Hematopoietic multipotent progenitor cell treated with erythropoietin and hydrocortisone succinate and interleukin-3 and kit ligand, for 17 days (in vitro differentiated cells): ENCODE measurements at places on chromosomes 7 and 10.

- no peak for DNase-seq
These were observed 23.3 kb upstream of the ZNF273 start for GRCh38 chr7:64879800-64880199.

- DNase-seq = no peak
These were observed 689.7 kb upstream of the PHF14 start for GRCh38 chr7:10284001-10284400.

- DNase-seq = no peak
These were observed 404.5 kb downstream of the ADRA2A start for GRCh38 chr10:111481261-111481826.

DNA sequence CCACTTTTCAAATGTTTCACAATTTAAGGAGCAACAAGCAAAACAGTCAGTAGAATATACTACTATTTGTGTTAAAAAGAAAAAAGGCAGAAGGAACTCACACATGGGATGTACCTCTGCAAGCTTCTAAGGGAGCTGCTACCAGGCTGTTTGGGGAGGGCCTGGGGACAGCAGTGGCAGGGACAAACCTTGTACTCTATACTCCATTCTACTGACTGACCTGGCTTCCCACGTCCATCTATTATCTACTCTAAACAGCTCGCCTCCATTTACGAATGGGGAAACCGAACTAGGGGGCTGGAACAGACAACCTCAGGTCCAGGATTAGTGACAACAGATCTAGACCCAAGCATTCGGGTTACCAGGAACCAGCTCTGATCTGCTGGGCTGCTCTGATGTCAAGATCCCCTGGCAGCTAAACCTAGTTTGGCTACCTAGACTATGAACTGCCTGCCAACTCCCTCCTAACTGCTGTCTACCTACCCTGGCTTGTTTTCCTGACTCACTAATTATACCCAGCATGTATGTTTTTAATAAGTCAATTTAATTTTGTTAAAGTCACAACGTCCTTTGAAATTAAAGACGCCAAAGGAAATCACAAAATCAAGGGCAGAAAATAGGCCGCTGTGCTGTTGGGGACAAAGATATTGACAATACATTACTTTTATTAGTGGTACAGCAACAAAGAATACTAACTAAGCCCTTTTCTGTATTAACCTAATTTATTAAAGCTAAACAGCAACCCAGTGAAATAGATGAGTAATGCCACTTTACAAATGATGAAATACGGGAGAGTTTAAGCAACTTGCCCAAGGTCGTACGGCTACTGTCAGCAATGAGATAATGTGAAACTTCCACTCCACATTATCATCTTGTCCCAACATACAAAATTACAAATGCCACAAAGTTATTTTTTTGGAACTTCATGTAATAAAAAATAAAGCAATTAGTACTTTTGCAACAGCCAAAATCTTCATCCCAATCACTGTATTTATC lies 5.3 kb downstream of the PSAP start:
- no peak for DNase-seq

DNA sequence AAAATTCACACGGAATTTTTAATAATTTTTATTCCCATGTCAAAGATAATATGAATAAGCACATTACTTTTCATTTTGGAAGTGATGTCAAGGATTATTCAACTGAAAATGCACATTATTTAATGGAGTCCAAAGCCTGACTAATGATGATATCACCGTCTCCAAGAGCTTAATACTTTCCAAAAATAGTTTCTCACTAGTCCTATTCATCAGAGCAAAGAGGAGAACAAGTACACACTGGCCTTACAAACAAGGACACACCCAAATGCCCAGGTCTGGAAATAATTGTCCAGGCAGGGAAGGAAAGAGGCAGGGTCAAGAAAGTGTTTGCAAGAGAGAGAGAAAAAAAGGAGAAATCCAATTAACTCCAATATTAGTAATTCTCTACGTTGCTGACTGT lies 216.8 kb upstream of the CCDC6 start:
- DNase-seq = no peak

DNA sequence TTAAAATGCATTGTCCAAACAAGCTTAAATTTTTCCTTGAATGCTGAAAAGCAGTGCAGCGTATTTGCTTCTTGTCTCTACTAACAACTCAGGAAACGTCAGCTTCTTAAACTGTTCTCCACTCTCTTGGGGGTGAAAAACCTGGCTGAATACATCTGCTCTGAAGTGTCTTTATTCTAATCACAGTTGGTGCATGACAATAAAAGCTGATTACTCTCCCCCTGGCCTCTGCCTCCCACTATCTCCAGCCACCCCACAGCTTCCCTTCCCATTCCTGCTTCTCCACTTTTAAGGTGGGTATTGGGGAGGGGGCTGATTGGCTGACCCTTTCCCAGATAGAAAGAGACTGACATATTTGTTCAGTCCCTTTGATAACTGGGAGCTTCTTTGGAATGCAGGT lies 456.0 kb downstream of the SORCS1 start:
- DNase-seq = no peak

DNA sequence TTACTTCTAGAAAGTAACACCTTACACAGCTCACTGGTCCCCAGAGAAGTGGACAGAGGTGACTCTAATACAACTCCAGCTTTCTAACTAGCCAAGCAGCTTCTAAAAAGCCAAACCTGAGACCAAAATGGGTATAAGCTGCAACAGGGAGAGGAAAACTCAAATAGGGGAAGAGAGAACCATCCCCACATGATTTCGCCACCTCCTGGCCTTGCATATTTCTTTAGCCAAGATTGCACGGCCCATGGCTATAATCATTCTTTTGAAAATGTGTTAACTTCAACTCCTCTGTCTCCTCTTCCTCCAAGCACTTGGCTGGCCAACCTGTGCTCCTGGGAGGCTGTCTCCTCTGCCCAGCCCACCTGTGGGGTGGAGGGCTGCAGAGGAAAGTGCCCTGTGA lies 28.7 kb downstream of the NUP42 start:
- no peak for DNase-seq

GRCh38 chr10:71569775-71570588 lies 149.6 kb downstream of the C10orf105 start:
- peak; percentile 79 for DNase-seq

DNA sequence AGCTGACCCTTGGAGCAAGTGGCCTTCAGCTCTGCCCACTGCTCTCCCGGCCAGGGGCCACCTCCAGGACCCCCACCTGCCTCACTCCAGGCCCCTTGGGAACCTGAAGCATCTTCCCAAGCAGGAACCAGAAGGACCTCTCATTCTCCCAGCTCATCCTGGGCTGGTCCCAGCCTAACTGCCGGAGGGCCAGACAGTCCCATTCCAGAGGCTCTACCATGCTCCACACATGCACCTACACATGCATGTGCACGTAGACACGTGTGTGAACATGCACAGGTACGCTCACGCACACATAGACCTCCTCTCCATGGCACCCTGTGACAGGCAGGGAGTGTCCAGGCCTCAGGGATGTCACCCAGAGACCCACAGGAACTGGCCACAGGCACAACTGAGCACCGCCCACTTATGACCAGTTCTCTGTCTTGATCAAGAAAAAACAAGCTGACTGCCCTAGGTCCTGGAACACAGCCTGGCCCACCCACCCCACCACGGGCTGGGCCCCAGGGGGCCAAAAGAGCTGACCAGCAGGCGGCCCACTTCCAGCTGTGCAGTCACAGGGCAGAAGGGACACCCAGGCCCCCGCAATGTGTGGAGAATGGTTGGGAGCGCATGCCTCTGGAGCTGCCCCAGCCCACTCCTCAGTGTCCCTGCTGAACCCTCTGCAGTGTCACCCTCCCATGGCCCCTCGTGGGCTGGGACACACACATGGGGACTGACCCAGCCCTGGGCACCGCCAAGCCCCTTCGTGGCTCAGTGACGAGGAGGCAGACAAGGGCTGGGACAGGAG lies 43.4 kb downstream of the CAMK2B start:
- no peak for DNase-seq
